ENCODE measurements at places on chromosomes 2 and 18.

DNA sequence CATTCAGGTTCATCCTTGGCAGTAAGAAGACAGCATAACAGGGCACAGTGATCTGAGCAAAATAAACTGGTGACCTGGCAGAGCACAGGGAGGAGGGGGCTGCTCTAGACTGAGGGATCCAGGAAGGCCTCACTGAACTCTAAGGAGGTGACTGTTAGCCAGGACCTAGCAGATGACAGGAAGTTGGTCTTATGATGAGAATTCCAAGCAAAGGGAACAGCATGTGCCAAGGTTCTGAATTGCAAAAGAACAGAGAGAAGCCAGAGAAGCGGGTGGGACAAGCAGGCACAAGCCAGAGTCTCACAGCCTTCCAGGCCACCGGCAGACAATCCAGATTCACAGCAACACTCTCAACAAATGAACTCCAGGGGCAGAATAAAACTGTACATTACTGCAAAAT is 152.7 kb upstream of the PTPRM start:
- DNase-seq = no peak

GRCh38 chr2:173990245-173990644 is 25.1 kb upstream of the SP3 start:
- DNase-seq = no peak

DNA sequence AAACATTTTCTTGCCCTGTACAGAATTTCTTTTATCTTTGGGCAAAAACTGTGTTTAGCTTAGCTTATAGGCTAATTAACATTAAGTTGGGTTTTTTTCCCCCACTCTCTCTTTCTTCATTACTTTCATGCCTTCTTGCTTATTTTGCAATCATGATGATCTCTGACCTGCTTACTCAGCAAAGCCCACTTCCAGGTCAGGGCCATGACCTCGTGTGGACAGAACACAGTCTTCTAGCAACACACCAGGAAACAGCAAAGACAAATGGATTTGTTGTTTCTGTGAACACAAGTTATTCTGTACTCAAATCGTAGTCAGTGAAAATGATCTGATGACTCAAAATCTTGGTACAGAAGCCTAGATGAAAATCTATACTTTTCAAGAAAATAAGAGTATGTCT is 60.7 kb downstream of the SPATS2L start:
- DNase-seq = no peak

- DNase-seq = no peak
These were observed 14.4 kb downstream of the DNAJC10 start for GRCh38 chr2:182730486-182730885.

- no peak for DNase-seq
These were observed 8.0 kb downstream of the NTSR2 start for GRCh38 chr2:11661891-11662435.

- DNase-seq = no peak
These were observed 114.4 kb upstream of the HAAO start for GRCh38 chr2:42906557-42907411.

GRCh38 chr2:69741229-69741574 is 732 bp upstream of the ANXA4 start:
- no peak for DNase-seq

- no peak for DNase-seq
These were observed 233.7 kb upstream of the CXCR4 start for GRCh38 chr2:136351684-136352083.

GRCh38 chr2:191857259-191857805 is 10.4 kb upstream of the CAVIN2 start:
- no peak for DNase-seq

- DNase-seq = no peak
These were observed 93.2 kb downstream of the CACNB4 start for GRCh38 chr2:152005607-152006006.

DNA sequence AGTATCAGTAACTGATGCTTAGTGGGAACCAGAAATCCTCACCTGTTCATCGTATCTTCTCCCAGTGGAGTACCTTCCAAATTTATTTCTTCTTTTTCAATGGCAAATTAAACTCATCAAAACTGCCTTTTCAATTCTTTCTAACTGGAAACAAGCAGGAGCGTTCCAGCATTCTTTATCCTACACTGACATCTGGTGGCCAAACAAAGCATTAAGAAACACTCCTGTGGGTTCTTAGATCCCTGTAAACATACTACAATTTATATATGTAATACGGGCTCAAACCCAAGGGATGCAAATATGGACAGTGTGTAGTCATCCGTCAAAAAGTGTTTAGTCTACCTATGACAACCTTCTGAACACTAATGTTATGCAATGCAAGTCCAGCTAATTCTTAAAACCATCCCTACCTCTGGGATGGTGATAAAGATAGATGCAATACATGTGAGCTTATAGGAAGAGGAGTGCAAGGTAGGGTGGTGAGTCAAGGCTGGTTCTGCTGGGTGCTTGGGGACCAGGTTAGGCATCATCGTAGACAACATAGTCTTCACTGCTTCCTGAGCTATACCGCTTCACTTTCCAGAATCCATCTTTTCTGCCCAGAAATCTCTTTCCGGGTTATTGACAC is 375.0 kb downstream of the CTNNA2 start:
- no peak for DNase-seq

- DNase-seq = no peak
These were observed 16.7 kb downstream of the WIPF1 start for GRCh38 chr2:174580951-174581350.

GRCh38 chr2:233445152-233445830 is 91.0 kb downstream of the DGKD start:
- no peak for DNase-seq

GRCh38 chr2:174014699-174015070 is 49.5 kb upstream of the SP3 start:
- no peak for DNase-seq

- DNase-seq = no peak
These were observed 19.9 kb downstream of the ASB18 start for GRCh38 chr2:236244256-236244655.

DNA sequence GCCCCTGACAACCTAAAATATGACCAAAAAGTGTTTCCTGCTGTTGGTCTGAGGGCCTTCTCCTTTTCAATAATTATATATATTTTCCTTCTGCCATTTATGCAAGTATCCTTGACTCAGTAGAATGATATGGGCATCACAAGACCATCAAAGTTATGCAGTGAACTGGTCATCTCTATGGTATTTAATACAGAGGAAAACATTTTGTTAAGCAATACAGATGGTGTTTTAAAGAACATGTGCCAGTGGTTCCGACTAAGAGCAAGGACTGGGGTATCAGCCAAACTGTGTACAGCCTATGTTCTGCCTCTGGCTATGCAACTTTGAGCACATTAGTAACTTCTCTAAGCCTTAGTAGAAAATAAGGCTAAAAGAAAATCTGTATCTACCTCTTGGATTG is 179.0 kb downstream of the TRABD2A start:
- no peak for DNase-seq

DNA sequence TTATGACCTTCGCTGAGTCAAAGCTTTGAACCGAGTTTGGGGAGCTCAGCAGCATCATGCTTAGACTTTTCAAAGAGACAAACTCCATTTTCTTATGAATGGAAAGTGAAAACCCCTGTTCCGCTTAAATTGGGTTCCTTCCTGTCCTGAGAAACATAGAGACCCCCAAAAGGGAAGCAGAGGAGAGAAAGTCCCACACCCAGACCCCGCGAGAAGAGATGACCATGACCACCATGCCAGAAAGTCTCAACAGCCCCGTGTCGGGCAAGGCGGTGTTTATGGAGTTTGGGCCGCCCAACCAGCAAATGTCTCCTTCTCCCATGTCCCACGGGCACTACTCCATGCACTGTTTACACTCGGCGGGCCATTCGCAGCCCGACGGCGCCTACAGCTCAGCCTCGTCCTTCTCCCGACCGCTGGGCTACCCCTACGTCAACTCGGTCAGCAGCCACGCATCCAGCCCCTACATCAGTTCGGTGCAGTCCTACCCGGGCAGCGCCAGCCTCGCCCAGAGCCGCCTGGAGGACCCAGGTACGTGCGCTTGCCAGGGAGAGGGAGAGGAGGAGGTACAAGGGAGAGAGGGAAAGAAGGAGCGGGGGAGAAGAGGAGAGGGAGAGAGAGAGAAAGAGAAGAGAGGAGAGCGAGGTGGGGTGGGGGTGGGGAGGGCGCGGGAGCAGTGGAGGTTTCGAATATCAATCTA is at the start of gene DLX1:
TSS of gene DLX1 (plus strand) at position 48 of the 700 bp plus-strand sequence. CDS start at position 219, 171 bp downstream.
- no peak for DNase-seq

GRCh38 chr18:55106906-55107305 is 147.6 kb upstream of the CCDC68 start:
- DNase-seq = no peak

- no peak for DNase-seq
These were observed 1250.1 kb upstream of the GYPC start for GRCh38 chr2:125405816-125406215.

DNA sequence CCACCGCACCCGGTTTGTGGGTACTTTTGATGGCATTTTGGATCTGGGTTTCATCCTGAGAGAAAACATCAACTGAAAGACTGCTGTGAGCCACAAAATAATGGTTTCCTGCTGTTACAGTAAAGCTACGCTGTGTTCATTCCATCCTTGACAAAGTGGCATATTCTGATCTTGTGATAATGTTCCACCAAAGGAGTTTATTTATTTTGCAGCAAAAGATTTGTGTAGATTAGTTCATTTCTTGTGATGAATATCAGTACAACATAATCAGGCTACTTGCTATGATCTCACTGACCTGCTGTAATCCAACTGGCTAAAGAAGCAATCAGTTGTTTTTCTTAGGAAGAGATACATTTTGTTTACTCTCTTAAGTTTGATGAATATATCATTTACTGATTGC is 45.0 kb downstream of the EEF1B2 start:
- DNase-seq = no peak

DNA sequence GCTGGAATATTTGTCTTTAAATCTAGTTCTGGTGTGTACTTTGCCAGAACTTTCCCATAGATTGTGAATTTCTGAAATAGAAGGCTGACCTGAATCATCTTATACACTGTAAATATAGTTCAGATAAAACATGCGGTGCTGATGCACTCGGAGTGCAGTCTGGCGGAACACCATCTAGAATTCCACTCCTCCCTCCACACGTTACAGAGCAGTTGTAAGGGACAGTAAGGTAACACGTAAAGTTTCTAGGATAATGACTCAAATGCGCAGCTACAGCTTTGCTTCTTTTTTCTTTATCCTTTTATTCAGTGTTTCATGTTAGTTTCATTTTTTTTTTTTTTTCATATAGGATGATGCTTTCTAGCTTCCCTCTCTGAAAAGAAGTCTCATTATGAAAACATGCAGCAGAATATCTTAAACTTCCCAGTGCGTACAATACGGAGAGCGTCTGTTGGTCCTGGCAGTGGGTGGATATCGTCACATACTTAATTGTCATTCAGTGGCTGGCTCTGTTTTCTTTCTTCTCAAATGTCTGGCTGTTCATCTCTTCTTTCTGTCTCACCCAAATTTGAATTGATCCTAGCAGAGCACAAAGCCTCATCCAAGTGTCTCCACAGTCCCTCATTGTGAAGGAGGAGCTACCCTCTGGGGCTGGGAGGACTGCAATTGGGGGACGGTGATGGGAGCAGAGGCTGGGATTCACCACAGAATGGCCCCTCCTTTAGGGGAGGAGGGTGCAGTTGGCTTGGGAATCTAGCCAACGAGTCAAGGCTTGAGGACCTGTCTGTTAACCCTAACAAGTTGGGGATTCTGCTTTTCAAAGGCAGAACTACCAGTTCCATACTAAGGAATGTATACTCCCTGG is 138.8 kb downstream of the MYT1L start:
- no peak for DNase-seq

GRCh38 chr2:120949027-120949956 is 213.6 kb downstream of the GLI2 start:
- no peak for DNase-seq

- DNase-seq = no peak
These were observed 11.9 kb downstream of the BCL2 start for GRCh38 chr18:63307551-63308200.

DNA sequence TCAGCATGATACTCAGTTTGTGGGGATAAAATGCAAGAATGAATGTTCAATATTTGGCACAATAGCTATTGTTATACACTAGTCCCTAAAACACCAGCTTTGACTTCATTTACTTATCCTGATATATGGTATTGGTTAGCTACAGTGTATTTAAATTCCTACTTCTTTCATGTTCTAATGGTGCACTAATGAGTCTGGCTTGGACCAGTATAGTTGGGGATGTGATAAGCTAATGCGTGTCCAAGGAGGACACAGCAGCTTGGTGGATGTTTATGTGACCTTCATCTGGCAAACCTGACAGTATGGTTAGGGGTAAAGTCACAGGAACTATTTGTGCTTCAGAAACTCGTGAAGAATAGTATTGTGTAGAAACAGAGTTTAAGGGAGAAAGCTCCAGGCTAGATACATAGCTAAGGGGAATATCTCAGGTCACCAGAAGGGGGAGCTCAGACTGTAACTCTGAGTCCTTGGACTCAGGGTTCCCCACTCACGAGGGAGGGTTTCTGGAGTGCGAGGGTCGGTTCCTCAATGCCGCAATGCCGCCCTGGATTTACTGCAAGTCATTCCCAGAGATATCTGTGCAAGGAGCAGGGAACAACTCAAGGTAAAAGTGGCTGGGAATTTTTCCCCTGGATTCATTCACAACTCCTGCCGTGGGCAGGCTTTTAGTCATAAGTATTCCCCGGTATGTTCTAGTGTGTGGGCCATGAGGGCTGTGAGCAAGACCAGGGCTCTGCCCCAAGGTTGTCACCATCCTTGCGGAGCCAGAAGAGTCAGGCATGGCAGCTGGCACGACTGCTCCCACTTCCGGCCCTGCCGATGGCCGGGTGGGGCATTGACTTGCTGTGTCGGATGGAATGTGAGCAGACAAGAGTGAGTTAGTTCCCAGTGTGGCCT is 14.5 kb downstream of the IL1R2 start:
- DNase-seq = no peak

DNA sequence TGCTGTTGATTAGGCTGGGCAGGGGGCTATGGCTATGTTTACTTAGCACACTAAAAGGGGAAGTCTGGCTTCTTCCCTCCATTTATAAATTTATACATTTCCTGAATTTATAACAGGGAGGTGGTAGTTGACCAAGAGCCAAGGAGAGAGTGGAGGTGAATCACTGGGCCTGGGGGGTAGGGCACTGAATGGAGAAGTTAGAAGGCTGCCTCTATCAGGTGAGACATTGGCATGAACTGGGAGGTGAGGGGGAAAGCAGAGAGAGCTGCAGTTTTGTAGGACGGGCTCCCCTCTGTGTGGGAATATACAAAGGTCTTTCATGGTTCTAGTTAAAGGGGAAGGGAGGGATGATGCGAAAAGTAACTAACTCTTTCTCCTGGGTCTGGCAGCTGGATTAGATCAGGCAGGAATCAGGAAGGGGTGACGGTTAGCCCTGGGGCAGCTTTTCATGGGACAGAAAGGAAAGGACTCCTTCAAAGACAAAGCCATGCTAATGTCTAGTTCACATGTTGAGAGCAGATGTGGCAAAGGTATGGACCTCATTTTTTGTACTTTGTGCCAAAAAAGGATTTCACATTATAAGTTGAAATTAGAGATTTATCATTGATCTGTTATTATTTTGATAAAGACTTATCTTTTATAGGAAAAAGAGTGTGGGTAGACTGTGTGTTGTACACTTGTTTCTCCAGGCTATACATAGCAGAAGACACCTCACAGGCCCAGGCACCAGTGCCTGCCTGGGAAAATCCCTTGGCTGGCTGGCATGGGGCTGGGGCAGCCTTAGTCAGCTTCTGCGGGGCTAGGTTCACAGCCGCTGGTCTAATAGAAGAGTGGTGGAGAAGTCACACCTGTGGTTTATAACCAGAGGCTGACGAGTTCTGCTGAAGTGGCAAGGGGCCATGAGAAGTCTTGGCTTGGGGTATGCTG is 158.7 kb downstream of the CLIP4 start:
- no peak for DNase-seq

GRCh38 chr2:220043990-220044335 is 416.5 kb downstream of the SLC4A3 start:
- no peak for DNase-seq

- DNase-seq = no peak
These were observed 195.3 kb downstream of the FHOD3 start for GRCh38 chr18:36492604-36493329.

Measured in stimulated activated CD8-positive, alpha-beta memory T cell treated with anti-CD3 and anti-CD28 coated beads, Interleukin-7, amount 100 ng/mL, for 1 hour (primary cell).